ENCODE measurements at places on chromosomes 4 and X. TPM values are rescaled to one million over a fixed set of nuclear protein-coding genes. Genes with fewer than 3 reads are reported as not detected.

GPR82 gene
- total RNA-seq, result under 0.01 TPM

MAGEA1 gene
- not detected for total RNA-seq

MAGEB17 gene
- total RNA-seq, result not detected

ASMT gene
- total RNA-seq, result 0.73 TPM

ADGRG2 gene
- total RNA-seq, result under 0.01 TPM

RENBP gene
- total RNA-seq, result 11.1 TPM

Data from mononuclear cell (primary cell).